Stimulated activated CD4-positive, alpha-beta T cell treated with anti-CD3 and anti-CD28 coated beads, Interleukin-4, amount 100 ng/mL, for 1 hour (primary cell): ENCODE measurements at places on chromosomes 11 and 22.

GRCh38 chr11:86091086-86091485 lies 22.2 kb upstream of the PICALM start:
- no peak for DNase-seq

GRCh38 chr11:92297567-92298553 lies 73.2 kb downstream of the FAT3 start:
- no peak for DNase-seq

DNA sequence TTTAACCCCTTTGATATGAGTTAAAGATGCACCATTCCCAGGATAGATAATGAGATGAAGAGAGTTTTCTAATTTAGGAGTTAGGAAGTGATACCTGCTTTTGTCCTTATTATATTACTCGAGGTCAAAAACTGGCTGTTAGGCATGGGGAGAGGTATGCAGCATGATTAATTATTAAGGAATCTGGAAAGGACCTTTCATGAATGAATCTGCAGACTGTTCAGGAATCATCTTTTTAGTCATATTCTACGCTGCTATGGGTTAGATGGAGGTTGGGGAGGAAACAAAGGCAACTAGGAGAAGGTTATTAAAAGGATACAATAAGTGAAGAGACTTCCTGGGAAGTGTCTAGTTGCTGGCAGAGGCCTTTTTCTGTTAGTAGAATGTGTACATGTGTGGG lies 492.4 kb upstream of the CCDC90B start:
- DNase-seq, result no peak

DNA sequence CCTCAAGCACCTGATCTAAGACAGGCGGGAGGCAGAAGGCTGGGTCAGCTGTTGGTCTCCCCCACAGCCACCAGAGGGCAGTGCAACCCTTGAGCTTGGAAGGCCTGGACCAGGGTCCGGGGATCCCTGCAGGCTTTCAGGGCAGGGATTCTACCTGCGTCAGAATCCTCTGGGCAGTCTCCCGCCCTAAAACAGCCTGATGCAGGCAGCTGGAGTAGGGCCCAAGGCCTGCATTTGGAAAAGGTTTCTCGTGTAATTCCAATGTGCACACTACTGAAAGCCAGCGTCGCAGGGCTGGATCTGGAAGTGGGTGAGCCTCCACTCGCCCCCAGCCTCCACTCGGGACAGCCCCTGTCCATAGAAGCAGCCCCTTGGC lies 31.8 kb downstream of the BID start:
- peak; percentile 74 for DNase-seq

GRCh38 chr22:45009606-45010531 lies at the start of gene PHF21B:
PHF21B (minus strand) TSS chr22:45010005; CDS start chr22:45009549, 456 bp downstream.
- DNase-seq, result peak; percentile 39

- DNase-seq, result no peak
Observed at GRCh38 chr11:132106096-132106982, 735.9 kb downstream of the NTM start.

DNA sequence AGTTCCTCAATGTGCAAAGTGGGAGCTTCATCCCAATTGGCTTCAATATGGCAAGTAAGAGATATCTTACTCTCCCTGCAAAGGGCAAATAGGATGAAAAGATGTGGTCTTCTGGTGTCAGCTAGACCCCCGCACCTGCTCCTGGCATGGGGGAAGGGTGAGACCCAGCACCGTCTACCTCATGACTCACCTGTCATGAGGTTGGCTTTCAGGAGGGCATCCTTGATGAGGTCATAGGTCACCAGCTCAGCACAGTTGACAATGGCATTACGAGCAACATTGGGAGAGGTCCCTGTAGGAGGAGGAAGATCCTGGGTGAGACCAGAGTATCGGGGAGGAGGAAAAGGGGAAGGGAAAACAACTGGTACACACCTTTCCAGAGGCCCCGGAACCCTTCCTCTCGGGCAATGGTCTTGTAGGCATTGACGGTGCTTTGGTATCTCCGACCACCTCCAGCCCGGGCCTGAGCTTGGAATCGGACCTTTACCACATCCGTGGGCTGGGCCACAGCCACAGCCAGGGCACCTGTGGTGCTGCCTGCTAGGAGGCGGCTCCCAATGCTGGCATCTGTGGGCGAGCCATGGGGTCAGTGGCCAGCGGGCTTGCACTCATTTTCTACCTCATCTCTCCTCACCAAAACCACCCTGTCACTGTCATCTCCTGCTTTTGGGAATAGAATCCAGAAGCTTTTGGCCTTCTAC lies 6.0 kb downstream of the UCP2 start:
- DNase-seq, result no peak

- DNase-seq, result no peak
Observed at GRCh38 chr11:67558084-67558772, 25.4 kb upstream of the GSTP1 start.

GRCh38 chr22:28448625-28449024 lies 231.0 kb downstream of the TTC28 start:
- DNase-seq, result no peak

- no peak for DNase-seq
Observed at GRCh38 chr11:113563766-113564526, 88.7 kb upstream of the DRD2 start.

GRCh38 chr22:38631724-38632123 lies 24.5 kb downstream of the FAM227A start:
- no peak for DNase-seq
